ENCODE measurements at places on chromosomes 2 and 18. TPM values are rescaled to one million over a fixed set of nuclear protein-coding genes. Genes with fewer than 3 reads are reported as not detected.

The SAG gene
- total RNA-seq = not detected

The RAB6D gene
- total RNA-seq = under 0.01 TPM

The EFEMP1 gene
- total RNA-seq = 1,504 TPM

The BCL2 gene
- 0.27 TPM for total RNA-seq

The TWSG1 gene
- 86.2 TPM for total RNA-seq

All from mammary microvascular endothelial cell (primary cell).